ENCODE measurements at places on chromosomes 3 and 15.

GRCh38 chr3:141802316-141803077 is 39.3 kb downstream of the GRK7 start:
- no peak for DNase-seq

GRCh38 chr3:114606336-114606735 is 312.5 kb downstream of the TIGIT start:
- no peak for DNase-seq

DNA sequence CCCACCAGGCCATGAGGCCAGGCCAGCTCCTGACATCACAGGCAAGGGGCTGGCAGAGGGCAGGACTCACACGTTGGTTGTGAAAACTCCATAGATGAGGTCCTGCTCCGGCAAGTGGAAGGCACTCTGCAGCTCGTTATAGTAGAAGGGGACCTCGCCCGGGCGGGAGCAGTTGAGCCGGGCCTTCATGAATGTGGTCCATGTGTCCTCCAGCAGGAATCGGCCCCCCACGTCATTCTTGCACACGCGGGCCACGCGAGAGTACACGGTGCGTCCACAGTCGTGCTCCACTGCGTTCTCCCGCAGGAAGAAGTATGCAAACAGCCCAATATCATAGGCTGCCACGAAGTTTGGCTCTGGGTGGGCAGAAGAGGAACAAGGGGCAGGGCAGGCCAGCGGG is 101.2 kb downstream of the SEMA5B start:
- DNase-seq = no peak

- DNase-seq = no peak
Measured at GRCh38 chr3:23659274-23659673, 146.5 kb upstream of the UBE2E1 start.

DNA sequence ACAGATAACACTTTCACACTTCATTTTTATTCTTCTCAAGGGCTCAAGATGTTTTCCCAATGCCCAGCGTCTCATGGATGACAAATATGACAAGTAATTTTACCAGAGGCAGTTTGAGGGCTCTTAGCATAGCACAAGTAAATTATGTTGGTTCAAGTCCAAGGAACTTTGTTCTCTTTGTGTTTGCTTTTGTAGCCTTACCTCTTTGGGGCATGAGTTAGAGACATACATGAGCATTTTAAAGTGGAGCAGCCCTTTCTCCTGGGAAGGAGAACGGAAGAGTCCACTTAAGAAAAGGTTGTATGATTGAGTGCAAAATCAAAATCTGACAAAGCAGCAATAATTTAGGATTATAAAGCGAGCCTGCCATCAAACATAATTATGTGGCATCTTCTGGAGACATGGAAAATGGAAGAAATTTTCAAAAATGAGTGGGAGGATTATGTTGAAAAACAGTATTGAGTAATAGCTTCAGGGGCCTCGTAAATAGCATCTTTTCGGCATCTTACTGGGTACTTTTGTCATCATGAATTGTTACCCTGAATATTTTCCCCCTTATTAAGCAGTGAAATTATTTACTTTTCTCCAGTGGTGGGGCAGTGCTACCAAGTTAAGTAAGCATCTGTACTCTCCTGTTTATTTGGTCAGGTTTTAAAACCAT is 65.9 kb downstream of the PGPEP1L start:
- no peak for DNase-seq

DNA sequence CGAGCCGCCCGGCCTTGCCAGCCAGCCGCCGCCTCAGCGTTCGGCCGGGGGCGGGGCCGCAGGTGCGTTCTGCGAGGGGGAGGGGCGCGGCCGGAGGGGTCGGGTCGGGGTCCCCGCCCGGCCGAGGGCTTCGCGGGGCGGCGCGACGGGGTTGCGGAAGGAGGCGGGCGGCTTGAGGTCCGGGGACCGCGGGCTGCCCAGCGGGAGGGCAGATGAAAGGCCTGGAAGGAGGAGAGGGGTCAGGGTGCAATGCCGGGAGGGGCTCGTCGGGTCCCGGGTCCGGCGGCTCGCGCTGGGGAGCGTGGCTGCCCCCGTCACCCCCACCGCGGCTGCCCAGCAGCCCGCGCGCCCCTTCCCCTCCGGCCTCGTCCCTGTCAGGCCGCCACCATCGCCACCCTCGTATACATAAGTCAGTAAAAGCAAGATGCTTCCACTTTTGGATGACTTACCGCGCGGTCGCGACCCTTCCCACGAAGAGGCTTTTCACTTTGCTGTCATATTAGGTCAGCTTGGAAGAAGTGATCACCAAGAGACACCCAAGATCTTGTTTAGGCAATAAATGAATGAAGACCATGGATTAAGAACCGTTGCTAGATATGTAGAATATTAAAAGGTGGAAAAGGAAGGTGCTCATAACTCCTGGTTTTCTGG is 620 bp upstream of the ANP32A start:
- no peak for DNase-seq

DNA sequence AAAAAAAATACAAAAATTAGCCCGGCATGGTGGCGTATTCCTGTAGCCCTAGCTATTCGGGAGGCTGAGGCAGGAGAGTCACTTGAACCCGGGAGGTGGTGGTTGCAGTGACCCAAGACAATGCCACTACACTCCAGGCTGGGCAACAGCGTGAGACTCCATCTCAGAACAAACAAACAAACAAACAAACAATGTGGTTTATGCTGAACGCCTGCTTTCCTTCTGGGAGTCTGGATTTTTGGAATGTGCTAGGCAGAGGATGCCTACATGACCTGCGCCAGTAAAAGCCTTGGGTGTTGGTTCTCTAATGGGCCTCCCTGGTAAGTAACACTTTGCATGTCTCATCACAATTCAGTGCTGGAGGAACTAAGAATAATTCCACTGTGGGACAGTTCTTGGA is 43.5 kb downstream of the PCNP start:
- no peak for DNase-seq

DNA sequence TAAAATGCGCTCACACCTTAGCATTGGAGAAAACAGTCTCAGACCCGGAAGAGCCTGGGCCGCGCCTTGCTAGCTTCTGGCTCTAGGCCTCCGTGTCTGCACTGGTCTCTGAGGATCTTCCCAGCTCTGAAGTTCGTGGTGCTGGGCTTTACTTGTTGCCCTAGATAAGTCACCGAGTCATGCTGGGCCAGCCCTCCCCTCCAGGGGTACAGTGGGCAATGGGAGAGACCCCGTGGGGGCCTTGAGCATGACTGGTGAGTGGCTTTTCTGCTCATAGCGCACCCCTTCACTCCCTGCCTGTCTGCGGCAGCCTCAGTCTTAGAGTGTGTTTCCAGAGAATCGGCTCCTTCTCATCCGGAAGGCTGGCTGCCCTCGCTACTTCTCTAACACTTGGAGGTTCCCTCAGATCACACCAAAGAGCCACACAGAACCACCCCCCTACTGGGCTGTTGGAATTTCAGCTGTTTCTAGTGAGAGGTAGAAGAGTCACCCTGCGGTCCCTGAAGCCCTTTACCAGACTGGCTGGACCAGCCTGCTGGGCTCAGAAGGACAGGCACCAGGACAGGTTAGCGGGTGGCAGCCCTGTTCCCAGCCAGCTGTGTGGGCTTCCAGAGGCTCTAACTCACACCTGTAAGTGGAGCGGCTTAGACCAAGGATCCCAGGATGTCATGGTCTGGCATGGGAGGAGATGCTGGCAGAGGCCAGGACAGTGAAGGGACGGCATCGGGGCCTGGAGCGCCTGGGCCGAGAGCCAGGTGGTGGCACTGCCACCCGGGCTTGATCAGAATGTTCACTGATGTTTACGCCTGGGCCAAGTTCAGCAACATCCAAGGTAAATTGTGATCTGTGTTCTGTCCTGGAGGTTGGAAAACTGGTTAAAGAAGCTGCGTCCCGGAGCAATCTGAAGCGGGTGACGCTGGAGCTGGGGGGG is 17.9 kb downstream of the ALDH1A3 start:
- DNase-seq = no peak

DNA sequence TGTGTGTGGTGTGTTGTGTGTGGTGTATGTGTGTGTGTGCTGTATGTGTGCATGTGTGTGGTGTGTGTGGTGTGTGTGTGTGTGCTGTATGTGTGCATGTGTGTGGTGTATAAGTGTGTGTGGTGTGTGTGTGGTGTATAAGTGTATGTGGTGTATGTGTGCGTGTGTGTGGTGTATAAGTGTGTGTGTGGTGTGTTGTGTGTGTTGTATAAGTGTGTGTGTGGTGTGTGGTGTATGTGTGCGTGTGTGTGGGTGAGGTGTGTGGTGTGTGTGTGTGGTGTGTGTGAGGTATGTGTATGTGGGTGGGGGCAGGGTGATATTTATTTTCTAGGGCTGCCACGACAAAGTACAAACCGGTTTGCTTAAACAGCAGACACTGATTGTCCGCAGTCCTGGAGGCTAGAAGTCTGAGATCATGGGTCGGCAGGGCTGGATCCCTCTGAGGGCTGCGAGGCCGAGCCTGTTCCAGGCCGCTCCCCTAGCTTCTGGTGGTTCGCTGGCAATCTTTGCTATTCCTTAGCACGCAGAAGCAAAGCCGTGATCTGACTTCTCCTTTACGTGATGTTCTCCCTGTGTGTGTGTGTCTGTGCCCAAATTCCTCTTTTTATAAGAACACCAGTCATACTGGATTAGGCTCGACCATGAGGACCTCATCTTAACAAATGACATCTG is 160.2 kb downstream of the XXYLT1 start:
- DNase-seq = no peak

- no peak for DNase-seq
Measured at GRCh38 chr3:160400030-160400701, 716 bp downstream of the SMC4 start.

DNA sequence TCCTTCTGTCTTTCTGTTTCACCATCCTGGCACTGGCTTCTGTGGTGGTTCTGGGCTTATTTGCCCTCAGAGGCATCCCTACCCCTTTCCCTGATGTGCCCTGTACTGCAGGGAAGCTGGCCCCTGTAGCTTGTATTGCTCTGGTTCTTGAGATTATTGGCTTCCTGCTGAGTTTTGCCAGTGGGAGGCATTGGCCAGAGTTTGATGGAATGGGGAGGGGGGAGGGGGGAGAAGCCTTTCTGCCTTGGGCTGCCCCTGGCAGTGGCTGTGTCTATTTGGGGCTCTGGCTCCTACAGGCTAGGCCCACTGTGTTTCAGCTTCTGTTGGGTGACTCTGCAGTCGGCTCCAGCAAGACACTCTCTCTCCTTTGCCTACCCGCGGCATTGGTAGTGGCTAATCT is 41.6 kb upstream of the SEMA6D start:
- no peak for DNase-seq

DNA sequence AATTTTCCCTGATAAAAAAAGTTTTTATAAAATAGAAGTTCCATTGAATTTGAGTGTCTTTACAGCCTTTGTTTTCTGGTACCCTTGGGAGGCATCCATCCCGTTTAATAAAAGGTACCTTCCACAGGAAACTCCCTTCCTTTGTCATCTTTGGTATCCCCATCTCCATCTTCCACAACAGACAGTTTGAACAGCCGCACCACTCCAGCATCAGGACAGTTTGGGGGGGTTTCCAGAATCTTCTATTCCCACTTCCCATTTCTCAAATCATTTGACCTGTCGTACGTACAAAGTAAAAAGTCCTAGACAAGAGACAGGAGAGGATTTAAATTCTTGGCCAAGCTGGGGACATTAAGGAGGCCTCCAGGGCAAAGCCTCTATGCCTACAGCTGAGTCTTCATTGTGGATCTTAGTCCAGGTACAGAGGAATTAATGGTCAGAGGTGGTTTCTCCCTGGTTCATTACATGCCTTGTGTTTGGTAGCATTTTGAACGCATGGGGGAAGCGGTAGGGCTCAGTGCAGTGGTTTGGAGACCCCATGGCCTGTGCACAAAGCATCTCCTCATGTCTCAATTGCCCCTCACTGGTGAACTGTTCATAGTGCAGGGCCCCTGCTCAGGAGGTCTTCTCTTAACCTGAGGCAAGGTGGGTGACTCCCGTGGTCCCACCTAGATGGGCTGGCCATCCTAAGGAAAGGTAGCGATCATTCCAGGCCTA is 19.4 kb upstream of the BCL2A1 start:
- DNase-seq = no peak

GRCh38 chr3:147449669-147450068 is 40.5 kb downstream of the ZIC1 start:
- DNase-seq = no peak

DNA sequence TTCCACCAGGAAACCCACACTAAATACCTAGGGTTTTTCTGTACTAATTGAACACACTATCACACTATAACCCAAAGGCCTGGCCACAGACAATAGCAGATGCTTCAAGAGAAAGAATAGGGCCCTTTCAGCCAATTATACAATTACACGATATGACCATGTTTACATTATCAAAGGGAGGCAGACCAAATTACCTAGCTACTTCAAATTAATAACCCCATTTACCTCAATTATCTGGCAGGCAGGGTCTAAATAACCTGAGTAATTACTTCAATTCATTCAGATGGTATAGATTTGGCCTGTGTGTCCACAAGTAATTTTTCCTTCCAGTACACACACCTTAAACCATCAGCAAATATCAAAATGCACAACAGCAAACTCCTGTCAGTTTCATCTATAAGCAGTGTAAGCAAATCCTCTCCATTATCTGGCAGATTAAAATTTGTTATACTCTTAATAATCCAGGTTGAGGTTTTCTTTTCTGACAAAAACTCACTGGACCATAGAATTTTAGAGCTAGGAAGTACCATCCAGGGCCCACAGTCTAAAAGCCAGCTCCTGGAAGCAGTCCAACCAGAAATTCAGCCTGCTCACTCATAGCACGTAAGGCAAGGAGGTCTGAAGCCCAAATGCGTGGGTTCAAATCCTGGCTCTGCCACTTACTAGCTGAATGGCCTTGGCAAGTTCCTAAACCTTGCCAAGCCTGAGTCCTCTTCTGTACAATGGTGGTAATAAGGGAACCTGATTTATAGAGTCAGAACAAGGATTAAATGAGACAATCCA is 51.8 kb downstream of the RFTN1 start:
- DNase-seq = no peak

- DNase-seq = no peak
Measured at GRCh38 chr15:80182611-80183261, 29.9 kb downstream of the FAH start.

- DNase-seq = no peak
Measured at GRCh38 chr3:160286231-160286630, 61.0 kb downstream of the C3orf80 start.

GRCh38 chr15:88802991-88803240 is 320 bp upstream of the ACAN start:
- DNase-seq = no peak
